IPS DF 6.9 (cell line): ENCODE measurements at places on chromosomes 7 and 10.

DNA sequence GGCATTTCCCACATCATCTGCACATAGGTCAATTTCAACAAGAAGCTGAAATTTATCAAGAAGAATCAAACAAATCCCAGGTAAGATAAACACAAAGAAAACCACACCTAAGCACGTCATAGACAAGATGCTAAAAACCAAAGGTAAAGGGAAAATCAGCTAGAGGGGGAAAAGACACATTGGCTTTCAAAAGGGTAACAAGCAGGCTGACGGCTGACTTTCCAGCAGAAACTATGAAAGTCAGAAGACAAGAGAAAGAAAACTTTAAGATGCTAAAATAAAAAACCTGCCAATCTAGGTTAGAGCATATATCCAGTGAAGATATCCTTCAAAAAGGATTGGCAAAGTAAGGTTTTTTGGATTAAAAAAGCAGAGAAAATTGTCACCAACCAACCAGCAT lies 59.9 kb upstream of the RHEB start:
- no peaks in the 10 kb centered on the region for H3K36me3 ChIP-seq
- H3K27me3 ChIP-seq, result no peaks in the 10 kb centered on the region
- no peak overlapping the region for H3K27ac ChIP-seq

- no peak overlapping the region for H3K4me3 ChIP-seq
- no peak overlapping the region for H3K27ac ChIP-seq
- no peaks in the 10 kb centered on the region for H3K4me1 ChIP-seq
- H3K36me3 ChIP-seq, result peaks cover 8% of the 10 kb centered on the region
- H3K27me3 ChIP-seq, result no peaks in the 10 kb centered on the region
Measured at GRCh38 chr10:79293841-79294581, 53.3 kb upstream of the PPIF start.

DNA sequence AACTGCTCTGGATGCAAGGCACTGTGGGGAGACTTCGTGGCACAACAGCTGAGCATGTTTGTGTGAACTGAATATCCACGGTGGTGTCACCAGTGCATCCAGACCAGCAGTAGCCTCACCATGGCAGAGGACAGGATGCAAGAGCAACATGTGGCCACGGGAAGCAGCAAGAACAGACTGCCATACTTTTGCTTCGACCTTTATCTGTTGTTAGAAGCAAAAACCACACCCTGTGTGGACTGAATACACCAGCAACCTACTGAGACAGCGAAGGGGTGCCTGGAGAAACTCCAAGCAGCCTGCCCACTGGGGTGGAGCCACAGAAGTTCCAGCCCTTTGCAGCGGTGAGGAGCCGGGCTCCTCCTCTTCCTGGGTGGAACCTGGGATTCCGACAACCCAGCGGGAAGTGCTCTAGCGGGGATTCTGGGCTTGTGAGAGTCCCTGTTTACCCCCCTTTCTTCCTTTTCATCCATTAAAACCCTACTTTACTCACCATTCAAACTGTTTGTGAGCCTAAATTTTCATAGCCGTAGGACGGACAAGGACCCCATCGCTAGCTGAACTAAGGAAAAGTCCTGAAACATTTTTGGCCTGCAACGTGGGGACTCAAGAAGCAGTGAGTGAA lies 584.9 kb downstream of the GRM8 start:
- no peaks in the 10 kb centered on the region for H3K27me3 ChIP-seq
- no peaks in the 10 kb centered on the region for H3K36me3 ChIP-seq
- no peak overlapping the region for H3K4me3 ChIP-seq
- no peaks in the 10 kb centered on the region for H3K4me1 ChIP-seq
- no peak overlapping the region for H3K27ac ChIP-seq
- no peak for DNase-seq

DNA sequence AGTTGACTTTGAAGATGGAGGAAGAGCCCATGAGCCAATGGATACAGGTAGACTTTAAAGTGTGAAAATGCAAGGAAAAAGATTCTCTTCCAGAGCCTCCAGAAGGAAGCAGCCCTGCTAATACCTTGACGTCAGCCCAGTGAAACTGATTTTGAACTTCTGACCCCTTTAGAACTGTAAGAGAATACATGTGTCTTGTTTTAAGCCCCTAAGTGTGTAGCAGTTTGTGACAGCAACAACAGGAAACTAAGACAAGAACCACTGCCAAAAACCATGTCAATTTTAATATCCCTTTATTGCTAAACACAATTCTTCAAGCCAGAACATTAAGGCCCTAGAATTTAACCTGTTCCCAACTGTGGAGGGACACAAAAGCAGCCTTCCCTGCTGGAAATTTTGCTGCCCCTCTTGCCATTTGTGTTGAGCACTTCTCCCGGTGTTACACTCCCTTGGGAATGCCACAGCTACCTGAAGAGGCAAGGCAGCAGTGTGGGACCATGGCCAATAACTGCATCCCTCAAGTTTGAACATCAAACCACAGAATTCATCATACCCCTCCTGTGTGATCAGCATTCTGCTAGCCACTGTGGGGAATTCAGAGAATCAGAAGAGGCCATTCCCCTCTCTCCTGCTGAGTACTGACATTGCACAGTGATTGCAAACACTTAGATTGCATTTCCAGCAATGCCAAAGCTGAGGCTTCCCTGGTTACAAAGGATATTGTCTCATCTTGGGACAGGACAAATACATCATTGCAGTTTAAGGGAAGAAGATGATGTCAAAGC lies 12.3 kb upstream of the CCDC172 start:
- DNase-seq, result no peak
- no peak overlapping the region for H3K27ac ChIP-seq
- H3K36me3 ChIP-seq, result no peaks in the 10 kb centered on the region
- H3K27me3 ChIP-seq, result no peaks in the 10 kb centered on the region

- no peaks in the 10 kb centered on the region for H3K27me3 ChIP-seq
- H3K27ac ChIP-seq, result no peak overlapping the region
- no peaks in the 10 kb centered on the region for H3K4me1 ChIP-seq
- H3K36me3 ChIP-seq, result peaks cover 3% of the 10 kb centered on the region
- no peak overlapping the region for H3K4me3 ChIP-seq
Measured at GRCh38 chr10:98435178-98435577, 11.6 kb downstream of the HPS1 start.

DNA sequence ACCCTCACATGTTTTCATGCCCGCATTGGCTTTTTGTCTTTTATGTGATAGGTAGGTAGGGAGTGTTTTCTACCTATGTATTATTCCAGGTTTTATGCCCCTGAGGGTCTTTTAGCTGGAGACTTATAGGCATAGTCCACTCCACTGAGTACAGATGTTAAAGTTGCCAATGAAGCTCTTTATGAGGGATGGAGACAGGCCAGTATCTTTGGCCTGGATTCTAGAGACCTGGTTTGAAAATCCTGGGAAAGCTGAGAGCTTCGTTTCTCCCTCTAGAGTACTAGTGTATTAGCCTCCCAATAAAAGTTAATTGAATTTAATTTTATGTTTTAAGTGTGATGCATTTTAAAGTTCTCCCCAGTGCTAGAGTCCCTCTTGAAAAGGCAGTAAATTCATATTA lies 854.1 kb downstream of the LRMDA start:
- no peak overlapping the region for H3K4me3 ChIP-seq
- H3K36me3 ChIP-seq, result no peaks in the 10 kb centered on the region
- H3K27me3 ChIP-seq, result no peaks in the 10 kb centered on the region
- no peak overlapping the region for H3K27ac ChIP-seq
- DNase-seq, result no peak

GRCh38 chr10:103649654-103650423 lies 156.3 kb downstream of the NEURL1 start:
- no peak overlapping the region for H3K27ac ChIP-seq
- H3K4me1 ChIP-seq, result peaks cover 9% of the 10 kb centered on the region
- no peak for DNase-seq

DNA sequence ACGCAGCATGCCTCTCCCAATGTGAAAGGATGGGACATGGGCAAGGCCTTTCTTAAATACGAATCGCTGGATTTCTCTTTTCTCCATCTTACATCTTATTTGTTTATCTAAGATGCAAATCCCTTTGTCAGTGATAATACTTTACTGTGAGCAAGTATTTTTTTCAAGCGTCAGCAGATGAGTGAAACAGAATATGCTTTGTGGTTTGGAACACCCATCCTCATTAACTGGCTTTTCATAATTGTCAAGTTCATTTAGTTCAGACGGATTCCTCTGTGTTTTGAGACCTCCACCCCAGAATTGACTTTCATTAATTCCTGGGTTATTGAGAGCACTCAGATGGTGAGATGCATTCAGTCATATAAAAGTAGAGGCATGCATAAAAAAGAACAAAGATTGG lies 149.8 kb downstream of the NSUN6 start:
- no peak overlapping the region for H3K4me3 ChIP-seq
- no peak for DNase-seq
- no peaks in the 10 kb centered on the region for H3K36me3 ChIP-seq
- no peaks in the 10 kb centered on the region for H3K27me3 ChIP-seq
- H3K4me1 ChIP-seq, result no peaks in the 10 kb centered on the region; the same call in 1 of the 2 replicates
- no peak overlapping the region for H3K27ac ChIP-seq

DNA sequence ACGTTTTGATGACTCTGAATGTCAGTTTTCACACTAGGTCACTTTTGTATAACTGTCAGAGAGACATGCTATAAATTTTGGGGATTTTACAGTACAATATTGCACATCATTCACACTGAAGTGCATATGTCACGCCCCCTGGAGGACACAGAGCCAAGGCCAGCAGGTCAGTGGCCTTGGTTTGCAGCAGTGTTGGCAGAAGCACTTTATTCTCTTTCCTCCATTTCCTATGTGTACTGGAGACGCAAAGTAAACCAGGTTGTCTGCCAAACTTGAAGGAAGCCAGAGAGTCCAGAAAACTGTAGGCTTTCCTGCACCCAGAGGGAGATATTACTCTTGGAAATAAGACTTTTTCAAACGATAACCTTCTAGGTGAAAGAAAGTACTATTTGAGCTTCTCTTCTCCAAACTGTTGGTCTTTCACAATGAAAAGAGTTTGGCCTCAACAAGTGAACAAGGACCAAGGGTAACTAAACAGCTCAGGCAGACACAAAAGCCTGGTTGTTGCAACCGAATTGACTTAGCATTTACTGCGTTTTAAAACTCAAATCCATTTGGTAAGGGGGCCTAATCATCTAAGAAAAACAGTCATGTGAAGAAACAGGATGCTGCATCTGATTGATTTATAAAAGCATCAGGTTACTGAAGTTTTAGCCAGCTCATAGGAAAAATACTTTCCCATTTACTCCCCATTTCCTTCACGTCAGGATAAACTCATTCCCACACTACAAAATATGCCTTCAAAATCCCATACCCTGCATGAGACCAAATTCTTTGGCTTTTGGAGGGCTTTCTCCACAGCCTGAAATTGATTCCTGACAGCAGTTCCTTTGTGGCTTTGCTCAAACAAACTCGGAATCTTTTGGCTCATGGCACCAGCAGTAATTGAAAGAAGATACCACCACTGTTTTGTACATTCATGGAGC lies 83.0 kb upstream of the SEC61G start:
- no peaks in the 10 kb centered on the region for H3K36me3 ChIP-seq
- no peaks in the 10 kb centered on the region for H3K4me1 ChIP-seq
- no peak for DNase-seq
- H3K27ac ChIP-seq, result no peak overlapping the region
- H3K27me3 ChIP-seq, result no peaks in the 10 kb centered on the region

GRCh38 chr7:68488341-68489060 lies 1109.8 kb upstream of the AUTS2 start:
- no peak overlapping the region for H3K4me3 ChIP-seq
- H3K36me3 ChIP-seq, result no peaks in the 10 kb centered on the region
- no peak overlapping the region for H3K27ac ChIP-seq
- no peak for DNase-seq
- no peaks in the 10 kb centered on the region for H3K4me1 ChIP-seq

DNA sequence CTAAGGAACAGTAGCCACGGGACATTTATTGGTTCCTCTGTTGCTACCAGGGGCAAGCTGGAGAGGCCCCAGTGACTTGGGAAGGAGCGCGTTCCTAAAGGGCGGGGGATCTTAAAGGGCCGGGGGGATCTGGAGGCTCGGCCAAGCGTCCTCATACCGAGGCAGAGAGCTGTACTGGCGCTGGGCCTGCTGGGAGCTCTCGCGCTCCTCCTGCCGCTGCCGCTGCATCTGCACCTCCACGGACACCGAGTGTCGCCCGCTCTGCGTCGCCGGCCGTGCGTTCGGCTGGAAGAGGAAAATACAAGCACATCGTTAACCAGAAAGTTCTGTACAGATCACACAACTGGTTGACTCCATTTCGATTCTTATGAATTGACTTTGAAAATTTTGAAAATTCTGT lies 695.6 kb downstream of the PARD3 start:
- DNase-seq, result no peak
- no peaks in the 10 kb centered on the region; the same call in 1 of the 2 replicates for H3K4me1 ChIP-seq
- no peaks in the 10 kb centered on the region for H3K36me3 ChIP-seq
- H3K27me3 ChIP-seq, result no peaks in the 10 kb centered on the region
- H3K4me3 ChIP-seq, result no peak overlapping the region

DNA sequence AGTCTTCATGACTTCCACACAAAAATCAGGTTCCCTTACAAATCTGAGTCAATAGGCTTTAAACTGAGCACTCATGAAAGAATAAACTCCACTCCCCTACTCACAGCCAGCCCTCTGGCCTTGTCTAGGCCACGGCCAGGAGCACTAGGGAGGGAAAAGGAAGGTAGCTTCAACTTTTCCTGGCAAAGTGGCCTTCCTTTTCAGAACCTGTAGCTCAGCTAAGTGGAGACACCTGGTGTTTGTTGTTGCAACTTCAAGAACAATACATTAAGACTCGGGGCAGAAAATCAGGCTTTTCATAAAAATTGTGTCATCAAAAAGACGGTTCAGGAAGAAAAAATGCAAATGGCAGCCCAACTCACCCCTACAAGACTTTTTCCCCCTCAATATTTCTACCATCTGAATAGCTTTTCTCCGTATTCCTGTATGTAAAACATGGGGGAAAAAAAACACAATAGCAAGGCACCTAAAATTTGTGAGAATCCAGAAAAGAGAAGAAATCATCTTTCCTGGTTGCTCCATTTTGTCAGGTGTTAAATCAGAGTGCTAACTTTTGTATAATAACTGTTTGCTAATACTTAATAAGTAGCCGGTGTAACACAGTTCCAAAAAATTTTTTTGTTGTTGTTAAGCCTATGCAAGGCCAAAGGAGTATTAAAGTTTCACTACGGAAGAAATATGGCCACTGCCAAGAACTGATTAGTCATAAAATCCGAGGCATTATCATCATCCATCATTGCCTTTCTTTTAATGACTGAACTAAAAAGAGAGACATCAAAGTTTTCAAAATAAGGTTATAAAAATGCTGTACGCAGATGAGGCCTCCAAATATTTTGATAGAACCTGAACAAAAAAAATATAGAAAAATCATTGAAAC lies 66.2 kb upstream of the ARID5B start:
- no peaks in the 10 kb centered on the region for H3K4me1 ChIP-seq
- peak; percentile 20 for DNase-seq
- no peak overlapping the region for H3K27ac ChIP-seq

- peaks cover 34% of the 10 kb centered on the region for H3K4me1 ChIP-seq
- H3K27me3 ChIP-seq, result peaks cover under 1% of the 10 kb centered on the region; the same call in 1 of the 2 replicates
- H3K27ac ChIP-seq, result no peak overlapping the region
- H3K36me3 ChIP-seq, result peaks cover 15% of the 10 kb centered on the region; the same call in 1 of the 2 replicates
- H3K4me3 ChIP-seq, result no peak overlapping the region
Measured at GRCh38 chr7:2523461-2523936, 3.9 kb downstream of the LFNG start.

GRCh38 chr10:15296701-15297100 lies 74.4 kb downstream of the FAM171A1 start:
- H3K4me3 ChIP-seq, result no peak overlapping the region
- no peak for DNase-seq
- H3K4me1 ChIP-seq, result no peaks in the 10 kb centered on the region
- H3K27ac ChIP-seq, result no peak overlapping the region
- no peaks in the 10 kb centered on the region for H3K27me3 ChIP-seq

GRCh38 chr10:70267161-70267933 lies 16.5 kb downstream of the NPFFR1 start:
- H3K27ac ChIP-seq, result no peak overlapping the region
- no peaks in the 10 kb centered on the region for H3K4me1 ChIP-seq
- no peaks in the 10 kb centered on the region for H3K36me3 ChIP-seq
- no peaks in the 10 kb centered on the region for H3K27me3 ChIP-seq
